ENCODE measurements at places on chromosomes 3 and 15.

DNA sequence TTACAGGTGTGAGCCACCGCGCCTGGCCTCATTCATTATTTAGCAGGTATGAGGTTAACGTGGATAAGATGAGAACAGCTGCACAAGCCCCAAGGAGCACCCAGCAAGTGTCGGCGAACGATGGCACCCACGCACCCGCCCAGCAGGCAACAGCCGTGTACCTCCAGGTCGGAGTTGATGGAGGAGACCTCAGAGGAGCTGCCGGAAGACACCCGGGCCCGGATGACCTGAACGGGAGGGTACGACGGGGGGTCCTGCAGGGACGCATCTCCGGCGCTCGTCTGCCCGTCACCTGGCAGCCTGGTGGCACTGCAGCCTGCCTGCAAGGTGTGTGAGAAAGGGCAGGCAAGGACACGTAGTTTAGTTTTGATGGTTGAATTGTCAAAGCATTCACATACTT, 29.1 kb downstream of the TMEM44 start:
- DNase-seq: no peak

GRCh38 chr3:166274351-166275023, 437.3 kb upstream of the BCHE start:
- DNase-seq: no peak

GRCh38 chr3:123540285-123540684, 44.6 kb downstream of the HACD2 start:
- no peak for DNase-seq

GRCh38 chr3:16447135-16447534, 66.4 kb downstream of the RFTN1 start:
- no peak for DNase-seq

DNA sequence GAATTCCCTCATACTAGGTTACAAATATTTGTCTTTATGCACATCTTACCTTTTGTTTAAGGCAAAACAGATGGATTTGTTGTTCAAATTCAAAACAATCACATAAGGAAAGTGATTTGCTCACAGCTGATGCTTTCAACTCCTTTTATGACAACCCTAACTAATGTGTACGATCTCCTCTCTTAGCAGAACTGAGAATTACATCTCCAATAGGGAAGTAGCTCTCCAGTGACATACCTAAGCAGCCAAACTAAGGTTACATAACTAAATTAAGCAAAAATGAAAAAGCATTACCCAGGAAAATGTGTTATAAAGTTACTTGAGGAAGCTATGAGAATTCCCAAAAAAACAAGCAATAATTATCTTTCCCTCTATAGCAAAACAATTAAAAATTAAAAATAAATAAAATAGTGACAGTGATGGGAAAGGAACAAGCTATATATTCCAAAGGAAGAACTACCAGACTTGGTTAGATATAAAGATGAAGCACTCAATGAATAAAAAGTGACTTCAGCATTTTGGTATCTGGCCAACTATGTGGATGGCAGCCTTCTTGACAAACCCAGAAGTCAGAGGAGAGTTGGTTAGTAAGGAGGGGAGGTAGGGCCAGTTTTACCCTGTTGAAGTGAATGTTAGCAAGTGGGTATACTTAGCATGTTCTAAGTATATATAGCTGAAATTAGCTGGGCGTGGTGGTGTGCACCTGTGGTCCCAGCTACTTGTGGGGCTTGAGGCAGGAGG, 32.4 kb downstream of the PEAK1 start:
- DNase-seq: no peak

- no peak for DNase-seq
Observed at GRCh38 chr15:74050556-74051234, 31.7 kb downstream of the GOLGA6A start.

DNA sequence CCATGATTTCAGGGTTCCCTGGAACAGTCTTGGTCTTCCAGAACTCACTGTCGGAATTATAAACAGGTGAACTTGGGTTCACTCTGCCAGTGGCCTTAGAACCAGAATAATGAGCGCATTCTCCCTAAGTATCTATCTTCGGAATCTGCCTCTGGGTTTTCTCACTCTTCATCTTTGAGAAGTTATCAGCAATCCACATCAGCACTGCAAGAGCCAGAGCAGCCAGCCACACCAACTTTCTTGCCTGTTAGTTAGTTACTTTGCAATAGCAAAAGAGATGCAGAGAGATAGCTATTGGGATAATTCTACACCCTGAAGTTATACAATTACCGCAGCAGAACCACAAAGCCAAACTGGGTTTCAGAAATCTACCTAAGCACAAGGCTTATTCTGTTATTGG, 25.8 kb downstream of the GLB1 start:
- DNase-seq: no peak

DNA sequence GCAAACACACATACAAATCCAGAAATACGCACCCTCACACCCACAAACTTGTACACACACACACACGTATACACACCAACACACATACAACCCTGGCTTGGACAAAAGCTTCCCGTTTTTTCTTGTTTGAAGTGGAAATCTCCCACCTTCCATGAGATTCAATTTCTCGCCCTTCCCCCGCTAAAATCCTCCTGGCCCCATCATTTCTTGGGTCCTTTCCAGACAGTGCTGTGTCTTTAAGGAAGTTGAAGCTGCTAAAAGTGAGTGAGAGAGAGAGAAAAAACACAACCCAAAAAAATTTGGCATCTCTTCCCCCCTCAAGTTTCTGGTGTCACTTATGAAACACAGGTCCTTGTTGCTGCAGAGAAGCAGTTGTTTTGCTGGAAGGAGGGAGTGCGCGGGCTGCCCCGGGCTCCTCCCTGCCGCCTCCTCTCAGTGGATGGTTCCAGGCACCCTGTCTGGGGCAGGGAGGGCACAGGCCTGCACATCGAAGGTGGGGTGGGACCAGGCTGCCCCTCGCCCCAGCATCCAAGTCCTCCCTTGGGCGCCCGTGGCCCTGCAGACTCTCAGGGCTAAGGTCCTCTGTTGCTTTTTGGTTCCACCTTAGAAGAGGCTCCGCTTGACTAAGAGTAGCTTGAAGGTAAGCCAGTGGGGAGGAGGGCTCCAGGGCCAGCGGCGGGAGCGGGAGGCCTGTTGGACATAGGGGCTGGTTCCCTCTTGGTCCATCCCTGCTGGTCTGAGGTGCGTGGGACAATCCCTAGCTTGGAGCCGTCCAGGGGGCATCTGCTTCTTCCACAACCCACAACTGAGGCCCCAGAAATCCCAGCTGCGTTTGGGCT, at the start of gene ISLR:
Gene ISLR, plus strand, starts transcription at position 331 of the 839 bp plus-strand sequence. CDS start 1,149 bp downstream, outside the sequence.
- DNase-seq: no peak

DNA sequence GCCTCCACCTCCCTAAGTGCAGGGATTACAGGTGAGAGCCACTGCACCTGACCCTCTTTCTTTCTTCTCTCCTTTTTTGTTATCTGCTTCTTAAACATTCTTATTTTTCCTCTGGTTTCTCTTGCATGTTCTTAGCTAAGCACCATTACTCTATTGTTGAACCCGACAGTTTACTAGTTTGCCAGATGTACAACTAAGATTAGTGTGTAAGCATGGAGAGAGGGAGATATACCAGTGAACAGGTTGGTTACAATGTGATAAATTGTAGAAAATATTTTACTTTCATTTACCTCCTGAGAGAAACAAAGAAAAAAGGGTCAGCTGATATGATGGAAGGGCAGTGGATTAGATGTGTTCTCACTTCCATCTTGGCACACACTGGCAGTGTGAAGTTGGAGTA, 4.9 kb downstream of the HAUS2 start:
- DNase-seq: no peak

DNA sequence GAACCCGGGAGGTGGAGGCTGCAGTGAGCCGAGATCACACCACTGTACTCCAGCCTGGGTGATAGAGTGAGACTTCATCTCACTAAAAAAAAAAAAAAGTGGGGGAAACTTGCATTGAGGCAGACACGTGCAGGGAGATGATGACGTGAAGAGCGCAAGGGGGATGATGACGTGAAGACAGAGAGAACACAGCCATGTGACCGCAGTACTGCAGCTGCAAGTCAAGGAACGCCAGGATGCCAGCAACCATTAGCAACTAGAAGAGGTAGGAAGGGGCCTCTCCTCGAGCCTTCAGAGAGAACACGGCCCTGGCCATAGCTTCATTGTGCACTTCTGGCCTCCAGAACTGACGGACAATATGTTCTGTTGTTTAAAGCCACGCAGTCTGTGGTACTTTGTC, 28.3 kb downstream of the RFT1 start:
- DNase-seq: no peak

- DNase-seq: no peak
Observed at GRCh38 chr3:64270142-64270865, 45.0 kb upstream of the PRICKLE2 start.

DNA sequence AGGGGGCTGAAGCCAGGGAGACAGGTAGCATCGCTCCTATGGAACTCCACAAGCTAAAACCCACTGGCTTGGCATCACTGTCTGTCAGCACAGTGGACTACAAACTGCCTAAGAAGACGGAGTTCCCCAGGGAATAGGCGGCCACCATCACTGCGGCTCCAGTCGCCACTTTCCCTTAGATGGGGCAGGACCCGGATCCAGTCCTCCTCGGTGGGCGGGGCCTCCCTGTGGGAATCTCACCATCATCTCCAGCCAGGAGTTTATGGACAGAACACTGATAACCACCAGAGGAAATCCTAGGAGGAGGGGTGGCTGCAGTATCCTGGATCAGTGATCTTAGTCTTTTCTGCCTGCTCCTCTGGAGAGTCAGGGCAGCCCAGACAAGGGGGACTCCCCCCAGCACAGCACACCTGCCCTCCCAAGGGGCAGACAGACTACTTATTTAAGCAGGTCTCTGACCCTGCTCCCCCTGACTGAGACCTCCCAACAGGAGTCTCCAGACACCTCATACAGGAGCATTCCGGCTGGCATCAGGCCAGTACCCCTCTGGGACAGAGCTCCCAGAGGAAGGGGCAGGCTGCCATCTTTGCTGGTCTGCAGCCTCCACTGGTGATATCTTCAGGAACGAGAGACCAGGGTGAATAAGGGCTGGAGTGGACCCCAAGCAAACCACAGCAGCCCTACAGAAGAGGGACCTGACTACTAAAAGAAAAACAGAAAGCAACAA, 435.6 kb upstream of the RASGRP1 start:
- no peak for DNase-seq

DNA sequence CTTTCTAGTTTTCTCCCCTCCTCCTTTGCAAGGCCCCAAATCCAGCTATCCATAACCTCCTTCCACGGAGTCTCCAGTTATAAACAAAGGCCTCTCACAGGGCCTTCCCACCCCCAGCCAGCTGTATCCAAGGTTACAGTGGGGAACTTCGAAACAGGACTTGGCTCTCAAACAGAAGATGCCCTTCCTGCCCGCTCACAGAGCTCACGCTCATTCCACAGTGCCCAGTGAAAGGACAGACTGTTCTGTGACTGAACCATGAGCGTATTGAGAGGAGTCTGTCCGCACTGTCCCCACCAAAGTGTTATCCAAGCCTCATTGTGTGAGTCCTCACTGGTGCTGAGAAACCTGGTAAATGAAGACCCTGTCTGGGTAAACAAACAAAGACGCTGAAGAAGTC, 35.4 kb downstream of the ARHGAP31 start:
- DNase-seq: no peak

- no peak for DNase-seq
Observed at GRCh38 chr3:132016061-132017041, 18.5 kb downstream of the CPNE4 start.

GRCh38 chr15:31480356-31481025, 153.9 kb downstream of the KLF13 start:
- no peak for DNase-seq

GRCh38 chr15:95584088-95584487, 746.4 kb upstream of the NR2F2 start:
- DNase-seq: no peak

GRCh38 chr3:128064962-128065361, 12.7 kb downstream of the SEC61A1 start:
- no peak for DNase-seq

GRCh38 chr15:68298882-68299381, 21.4 kb downstream of the FEM1B start:
- no peak for DNase-seq

DNA sequence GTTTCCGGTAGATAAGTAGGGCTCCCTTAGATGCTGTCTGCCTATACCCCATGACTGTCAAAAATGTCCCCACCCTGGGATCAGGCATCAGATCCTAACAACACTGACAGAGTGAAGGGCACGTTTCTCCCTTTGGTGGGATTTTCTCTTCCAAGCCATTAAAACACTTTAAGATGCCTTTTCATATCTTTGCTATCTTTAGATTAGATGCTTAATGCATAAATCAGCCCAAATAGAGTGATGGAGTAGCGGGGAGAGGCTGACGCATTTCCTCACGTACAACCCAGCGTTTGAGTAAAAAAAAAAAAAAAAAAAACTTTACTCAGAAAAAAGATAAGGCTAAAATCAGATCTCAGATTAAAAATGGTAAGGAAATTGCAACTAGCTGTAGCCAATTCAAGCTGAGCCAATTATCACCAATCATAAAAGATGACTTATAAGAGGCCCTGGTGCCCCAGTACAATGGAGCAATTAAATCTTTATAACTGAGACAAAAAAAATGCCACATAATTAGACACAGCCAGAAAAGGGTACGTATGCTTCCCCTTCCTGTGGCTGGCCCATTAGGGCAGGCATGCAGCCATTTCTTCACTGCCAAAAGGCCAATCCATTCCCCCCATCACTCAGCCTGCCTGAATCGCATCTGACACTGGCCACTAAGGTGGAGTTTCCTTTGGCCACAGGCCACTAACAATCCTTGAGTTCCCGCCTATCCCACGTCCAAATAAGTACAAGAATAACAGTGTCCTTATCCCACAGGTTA, 45.0 kb downstream of the RFTN1 start:
- DNase-seq: no peak

DNA sequence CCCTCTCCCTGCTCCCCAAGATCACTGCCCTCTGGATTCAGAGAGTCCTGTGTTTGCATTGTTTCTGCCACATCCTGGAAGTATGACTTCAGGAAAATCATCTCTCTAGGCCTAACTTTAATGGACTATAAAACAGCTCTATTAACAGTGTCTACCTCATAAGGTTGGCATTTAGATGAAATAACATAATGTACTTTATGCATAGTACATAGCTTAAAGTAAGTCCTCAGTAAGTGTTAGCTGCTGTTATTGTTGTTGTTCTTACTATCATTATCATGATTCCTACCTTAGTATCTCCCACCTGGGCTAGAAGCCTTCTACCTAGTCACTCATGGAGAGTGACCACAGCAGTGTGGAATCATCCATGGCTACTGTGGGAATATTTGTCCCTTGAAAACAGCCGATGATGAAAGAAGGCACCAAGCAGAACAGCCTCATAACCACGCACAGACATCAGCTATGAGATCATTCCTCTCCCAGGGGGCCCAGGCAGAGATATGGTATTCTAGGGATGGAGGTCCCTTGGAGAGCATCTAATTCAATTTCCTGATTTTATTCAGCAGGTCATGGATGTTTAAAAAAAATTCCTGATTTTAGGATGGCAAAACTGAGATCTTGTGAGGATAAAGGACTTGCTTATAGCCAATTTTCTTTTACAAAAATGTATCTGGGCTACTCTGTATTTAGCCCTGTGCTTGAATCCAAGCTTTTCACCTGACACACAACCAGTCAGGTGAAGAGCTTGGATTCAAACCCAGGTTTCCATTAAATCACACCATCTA, 1.9 kb downstream of the FSD2 start:
- no peak for DNase-seq

- no peak for DNase-seq
Observed at GRCh38 chr15:94607176-94607654, 375.9 kb downstream of the MCTP2 start.

Data from activated naive CD4-positive, alpha-beta T cell treated with anti-CD3 and anti-CD28 coated beads, Interleukin-2, amount 50 U/mL, for 16 hours (primary cell).